Breast epithelium (tissue), 4 donors: ENCODE measurements at places on chromosomes 3 and 15.

DNA sequence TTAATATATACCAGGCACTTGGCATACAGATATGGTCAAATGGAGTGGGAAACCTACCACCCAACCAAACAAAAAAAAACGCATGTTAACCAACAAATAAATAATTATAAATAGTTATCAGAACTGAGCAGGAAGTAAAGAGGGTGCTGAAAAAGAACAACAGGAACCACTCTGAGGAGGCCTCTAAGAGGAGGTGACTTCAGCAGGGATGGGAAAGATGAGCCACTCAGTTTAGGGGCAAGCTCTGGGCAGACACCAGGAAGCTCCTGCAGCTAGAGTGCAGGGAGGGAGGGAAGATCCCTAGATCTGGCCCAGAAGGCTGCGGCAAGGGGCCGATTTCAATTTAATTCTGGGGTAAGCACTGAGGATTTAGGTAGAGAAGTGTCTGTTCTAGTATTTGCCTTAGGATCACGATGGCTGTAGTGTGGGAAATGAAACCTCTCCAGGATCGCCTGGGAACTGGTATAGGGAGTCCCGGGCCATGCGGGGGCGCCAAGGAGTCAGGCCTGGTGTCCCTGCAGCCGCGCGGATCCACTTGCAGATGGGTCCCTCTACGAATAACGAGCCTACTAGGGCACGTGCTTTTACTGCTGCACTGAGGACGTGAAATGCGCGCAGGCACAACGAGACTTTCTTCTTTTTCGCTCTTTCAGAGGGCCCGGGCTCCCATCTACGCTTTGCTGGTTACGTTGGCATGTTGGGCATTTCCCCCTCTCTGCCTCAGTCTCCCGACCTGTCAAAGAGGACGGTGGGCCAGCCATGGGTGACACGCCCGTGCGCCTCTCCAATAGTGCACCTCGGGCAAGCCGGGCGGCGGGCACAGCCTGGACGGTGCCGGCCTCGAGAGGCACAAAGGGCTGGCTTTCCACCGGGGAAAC is 1.5 kb upstream of the LIMD1 start:
- H3K27ac ChIP-seq = peak overlapping the region; percentile 78
- peak overlapping the region; percentile 69 for H3K4me3 ChIP-seq
- H3K27me3 ChIP-seq = no peaks in the 10 kb centered on the region
- peaks cover 17% of the 10 kb centered on the region for H3K4me1 ChIP-seq
- DNase-seq = peak; percentile 87

DNA sequence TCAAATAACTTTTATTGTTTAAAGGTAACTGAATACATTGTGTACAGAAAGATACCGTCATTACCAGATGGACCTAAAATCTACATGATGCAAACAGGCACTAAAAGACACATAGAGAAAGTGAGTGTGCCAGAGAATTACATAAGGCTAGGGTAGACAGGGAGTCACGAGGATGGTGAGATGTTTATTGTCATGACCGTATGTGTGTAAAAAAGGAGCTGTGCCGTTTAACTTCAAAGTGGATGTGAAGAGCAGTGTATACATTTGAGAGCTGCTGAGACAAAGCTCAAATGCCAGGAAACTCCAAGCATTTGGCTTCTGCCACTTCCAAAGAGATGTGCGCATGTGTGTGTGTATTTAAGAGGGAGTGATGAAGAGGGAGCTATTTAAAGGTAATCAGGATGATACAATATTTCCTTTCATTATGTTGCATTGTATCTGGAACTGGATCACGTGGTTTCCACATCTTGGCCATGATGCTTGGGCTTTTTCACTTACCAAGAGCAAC is 51.4 kb upstream of the IGF1R start:
- DNase-seq = no peak
- H3K4me1 ChIP-seq = no peaks in the 10 kb centered on the region
- H3K27ac ChIP-seq = no peak overlapping the region
- no peak overlapping the region for H3K4me3 ChIP-seq
- H3K36me3 ChIP-seq = no peaks in the 10 kb centered on the region

DNA sequence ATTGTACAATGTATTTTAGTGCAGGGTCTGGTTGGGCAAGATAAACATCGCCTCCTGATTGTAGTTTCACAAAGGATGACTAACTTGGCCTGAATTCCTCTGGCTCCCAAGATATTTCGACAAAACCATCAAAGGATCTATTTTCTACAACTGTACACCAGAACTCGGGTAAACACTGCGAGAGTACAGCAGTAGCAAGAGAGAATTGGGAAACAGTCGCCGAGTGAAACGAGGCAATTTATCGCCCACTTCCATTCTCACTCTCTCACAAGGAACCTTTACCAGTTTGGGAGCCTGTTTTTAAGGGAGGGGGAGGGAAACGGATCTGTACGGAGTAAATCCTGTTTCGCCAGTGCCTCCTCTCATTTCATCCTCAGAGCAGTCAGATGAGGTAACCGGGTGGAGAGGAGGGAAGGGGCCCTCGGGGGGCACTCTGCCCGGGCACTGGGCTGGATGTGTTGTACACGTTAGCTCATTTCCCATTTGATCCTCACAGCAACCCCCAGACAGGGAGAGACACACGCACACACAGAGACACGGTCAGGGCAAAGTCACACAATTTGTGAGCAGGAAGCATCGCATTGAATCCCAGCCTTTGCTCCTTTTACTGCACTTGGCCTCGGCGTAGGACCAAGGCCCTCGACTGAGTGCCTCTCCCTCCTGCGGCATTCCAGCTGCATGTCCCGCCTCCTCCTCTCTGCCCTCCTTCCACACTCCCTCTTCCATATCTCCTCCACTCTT is 120.1 kb downstream of the LIPC start:
- no peaks in the 10 kb centered on the region for H3K4me1 ChIP-seq
- peak overlapping the region; percentile 88 for H3K27ac ChIP-seq
- H3K36me3 ChIP-seq = no peaks in the 10 kb centered on the region
- no peak for DNase-seq
- H3K4me3 ChIP-seq = peak overlapping the region; percentile 40

GRCh38 chr3:126416943-126417342 is 22.2 kb downstream of the CFAP100 start:
- no peak overlapping the region for H3K4me3 ChIP-seq
- no peaks in the 10 kb centered on the region for H3K27me3 ChIP-seq
- no peak for DNase-seq
- no peaks in the 10 kb centered on the region for H3K36me3 ChIP-seq
- no peaks in the 10 kb centered on the region for H3K4me1 ChIP-seq

DNA sequence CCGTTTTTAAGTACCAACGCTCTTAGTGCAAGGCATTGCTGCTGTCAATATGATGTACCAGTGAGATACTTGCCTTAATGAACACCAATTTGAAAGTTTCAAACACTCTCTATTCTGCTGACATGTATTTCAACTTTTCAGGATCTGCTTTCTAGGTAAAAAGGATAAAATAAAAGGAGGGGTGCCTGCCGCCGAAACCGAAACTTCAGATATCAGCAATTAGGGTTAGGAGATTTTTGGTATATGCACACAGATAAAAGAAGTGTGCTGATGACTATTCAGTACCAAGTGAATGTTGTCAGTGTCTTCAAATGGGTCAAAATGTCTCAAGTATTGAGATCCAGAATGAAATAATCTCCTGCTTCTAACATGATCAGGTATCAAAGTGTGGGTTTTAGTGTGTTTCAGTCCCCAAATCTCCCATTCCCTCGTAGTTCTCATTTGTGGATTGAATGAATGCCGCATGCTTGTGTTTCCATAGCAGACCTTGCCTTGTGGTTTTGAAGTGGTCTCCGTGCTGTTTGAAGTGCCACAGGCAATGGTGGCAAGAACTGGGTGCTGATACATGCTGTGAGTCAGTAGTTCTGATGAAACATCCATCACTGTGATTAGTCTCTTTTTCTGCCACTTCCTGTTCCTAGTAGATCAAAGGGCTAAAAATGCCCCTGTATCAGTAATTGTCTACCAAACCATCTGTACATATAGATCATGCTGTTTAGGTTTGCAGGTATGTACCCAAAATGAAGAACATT is 22.5 kb downstream of the CHST14 start:
- no peak overlapping the region for H3K27ac ChIP-seq
- no peaks in the 10 kb centered on the region for H3K4me1 ChIP-seq
- H3K4me3 ChIP-seq = no peak overlapping the region
- H3K27me3 ChIP-seq = no peaks in the 10 kb centered on the region
- H3K36me3 ChIP-seq = no peaks in the 10 kb centered on the region
- no peak for DNase-seq

DNA sequence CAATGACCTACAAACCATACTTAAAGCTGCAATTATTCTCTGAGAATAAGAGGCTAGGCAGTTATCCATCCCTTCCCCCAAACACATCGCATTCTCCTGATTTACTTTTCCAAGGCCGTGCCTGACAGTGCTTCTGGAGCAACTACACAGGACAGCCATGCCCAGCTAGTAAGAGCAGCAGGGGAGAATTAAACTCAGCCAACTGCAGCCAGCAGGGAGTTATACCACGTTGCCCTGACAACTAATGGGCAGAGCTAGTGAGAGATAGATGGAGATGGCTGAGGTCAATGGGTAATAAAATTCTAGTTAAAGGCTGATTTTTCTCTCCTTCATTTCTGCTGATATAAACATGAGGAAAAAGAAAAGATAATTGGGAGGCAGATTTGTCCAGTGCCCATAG is 193.8 kb upstream of the PPP2R3A start:
- no peaks in the 10 kb centered on the region for H3K36me3 ChIP-seq
- no peak overlapping the region for H3K27ac ChIP-seq
- no peaks in the 10 kb centered on the region for H3K27me3 ChIP-seq

DNA sequence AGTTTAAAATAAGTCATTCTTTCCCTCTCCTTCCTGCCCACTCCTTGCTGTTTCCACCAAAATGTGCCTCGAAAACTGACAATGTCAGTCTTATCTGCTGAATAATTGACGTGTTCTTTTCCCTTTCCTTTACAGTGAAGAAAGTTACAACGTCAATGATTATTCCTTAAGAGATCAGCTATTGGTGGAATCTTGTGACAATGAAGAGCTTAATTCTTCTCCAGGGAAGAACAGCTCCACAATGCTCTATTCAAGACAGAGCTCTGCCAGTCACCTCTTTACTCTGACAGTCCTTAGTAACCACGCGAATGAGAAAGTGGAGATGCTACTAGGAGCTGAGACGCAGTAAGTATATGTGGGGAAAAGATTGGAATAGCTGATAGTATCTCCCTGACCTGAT is 84.1 kb downstream of the DHX36 start:
- no peaks in the 10 kb centered on the region for H3K27me3 ChIP-seq
- H3K27ac ChIP-seq = no peak overlapping the region
- no peaks in the 10 kb centered on the region for H3K4me1 ChIP-seq
- H3K4me3 ChIP-seq = no peak overlapping the region
- H3K36me3 ChIP-seq = no peaks in the 10 kb centered on the region

GRCh38 chr3:143036557-143036956 is 35.2 kb downstream of the U2SURP start:
- H3K27me3 ChIP-seq = no peaks in the 10 kb centered on the region
- H3K4me3 ChIP-seq = no peak overlapping the region
- H3K36me3 ChIP-seq = no peaks in the 10 kb centered on the region

DNA sequence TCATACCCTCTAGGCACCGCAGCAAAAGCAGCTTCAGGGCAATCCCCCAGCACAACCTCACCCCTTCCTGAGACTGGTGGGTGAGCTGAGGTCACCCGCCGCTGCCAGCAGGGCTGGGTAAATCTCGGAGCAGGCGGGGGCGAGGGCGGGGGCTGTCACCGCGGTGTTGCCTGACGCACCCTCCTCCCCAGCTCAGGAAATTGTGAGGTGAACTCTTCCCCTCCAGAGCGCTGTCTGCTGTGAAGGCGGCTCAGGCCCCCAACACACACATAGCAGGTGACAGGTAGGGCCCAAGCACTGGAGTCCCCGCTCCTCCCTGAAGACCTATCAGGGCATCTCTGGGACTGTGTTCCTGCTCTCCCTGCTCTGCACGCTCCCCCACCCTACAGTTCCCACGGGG is 30.2 kb upstream of the FURIN start:
- no peak for DNase-seq
- no peaks in the 10 kb centered on the region for H3K36me3 ChIP-seq
- no peaks in the 10 kb centered on the region for H3K27me3 ChIP-seq
- no peak overlapping the region for H3K4me3 ChIP-seq
- H3K27ac ChIP-seq = no peak overlapping the region
- peaks cover 4% of the 10 kb centered on the region for H3K4me1 ChIP-seq

DNA sequence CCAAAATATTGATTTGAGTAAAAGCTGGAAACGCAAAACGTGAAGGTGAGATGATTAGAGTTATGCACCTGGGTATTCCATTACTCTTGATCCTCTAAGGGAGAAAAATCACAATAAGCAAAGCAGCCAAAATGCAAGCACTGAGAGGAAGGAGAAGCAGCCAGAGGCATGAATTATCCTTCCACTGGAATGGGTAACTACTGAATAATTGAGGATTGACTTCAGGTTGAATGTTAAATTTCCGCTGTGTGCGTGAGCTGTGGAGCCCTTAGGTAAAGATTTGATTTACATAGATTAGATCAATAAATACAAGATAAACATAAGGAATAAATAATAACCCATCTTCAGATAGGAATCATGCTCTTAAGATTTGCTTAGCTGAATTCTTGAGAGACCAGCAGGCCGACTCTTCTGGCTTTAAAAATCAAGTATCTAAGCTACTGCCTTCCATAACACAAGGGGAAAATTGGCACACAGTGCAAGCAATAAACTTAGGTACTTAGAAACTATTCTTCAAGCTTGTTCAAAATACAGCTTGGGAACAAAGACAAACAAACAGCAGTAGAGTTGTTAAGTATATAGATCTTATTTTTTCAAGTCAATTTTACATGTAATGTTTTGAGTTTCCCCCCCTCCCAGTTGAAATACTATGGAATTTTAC is 1459.5 kb downstream of the ZPLD1 start:
- DNase-seq = no peak
- no peaks in the 10 kb centered on the region for H3K4me1 ChIP-seq
- H3K4me3 ChIP-seq = no peak overlapping the region
- no peak overlapping the region for H3K27ac ChIP-seq
- no peaks in the 10 kb centered on the region for H3K27me3 ChIP-seq

GRCh38 chr3:111989061-111989678 is 9.6 kb upstream of the TAGLN3 start:
- no peaks in the 10 kb centered on the region for H3K4me1 ChIP-seq
- H3K36me3 ChIP-seq = no peaks in the 10 kb centered on the region
- H3K27ac ChIP-seq = no peak overlapping the region
- no peaks in the 10 kb centered on the region for H3K27me3 ChIP-seq

GRCh38 chr3:109353057-109353456 is 15.7 kb upstream of the DPPA4 start:
- no peaks in the 10 kb centered on the region for H3K27me3 ChIP-seq
- no peak for DNase-seq
- no peaks in the 10 kb centered on the region for H3K36me3 ChIP-seq
- no peak overlapping the region for H3K4me3 ChIP-seq
- H3K4me1 ChIP-seq = no peaks in the 10 kb centered on the region

DNA sequence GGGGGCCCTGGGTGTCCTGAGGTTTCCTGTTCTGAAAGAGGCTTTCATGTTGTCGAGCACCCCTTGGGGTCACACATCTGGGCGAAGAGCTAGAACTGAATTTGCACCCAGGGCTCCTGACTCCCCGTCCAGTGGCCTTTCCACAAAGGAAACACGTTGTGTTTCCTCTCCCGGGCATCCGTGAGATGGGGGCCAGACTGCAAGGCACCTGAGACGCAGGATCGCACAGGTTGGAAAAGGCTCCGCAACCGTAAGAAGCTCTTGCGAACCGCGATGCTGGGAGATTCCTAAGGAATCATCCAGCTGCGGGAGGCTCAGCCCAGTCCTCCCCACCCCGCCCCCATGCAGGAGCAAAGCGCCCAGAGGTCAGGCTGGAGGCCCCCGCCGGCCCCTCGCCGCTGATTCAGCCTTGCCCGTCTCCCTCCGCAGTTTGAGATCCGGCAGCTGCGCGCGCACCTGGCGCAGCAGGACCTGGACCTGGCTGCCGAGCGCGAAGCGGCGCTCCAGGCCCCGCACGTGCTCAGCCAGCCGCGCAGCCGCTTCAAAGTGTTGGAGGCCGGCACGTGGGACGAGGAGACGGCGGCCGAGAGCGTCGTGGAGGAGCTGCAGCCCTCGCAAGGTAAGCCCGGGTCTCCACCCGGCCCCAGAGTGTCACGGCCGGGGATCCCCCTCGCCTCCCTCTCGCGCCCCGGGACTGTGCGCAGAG is 119.6 kb downstream of the ETFA start:
- no peak overlapping the region for H3K27ac ChIP-seq
- DNase-seq = no peak
- no peak overlapping the region for H3K4me3 ChIP-seq
- no peaks in the 10 kb centered on the region for H3K27me3 ChIP-seq
